Mucosa of gallbladder (tissue), 1 donor: ENCODE measurements at places on chromosomes 11 and 22. TPM values are rescaled to one million over a fixed set of nuclear protein-coding genes. Genes with fewer than 3 reads are reported as not detected.

CRYBA4 gene
- not detected for total RNA-seq

- no peak for DNase-seq
Measured at GRCh38 chr11:126578021-126578420, 222.5 kb downstream of the ST3GAL4 start.

THY1 gene
- 17.8 TPM for total RNA-seq

OOSP1 gene
- not detected for total RNA-seq

KCNA4 gene
- 0.06 TPM for total RNA-seq

- DNase-seq: no peak
Measured at GRCh38 chr11:127902382-127902781, 685.0 kb downstream of the ETS1 start.

SCGB1A1 gene
- 2.7 TPM for total RNA-seq

ANO5 gene
- total RNA-seq: 10.4 TPM

PHF21A gene
- total RNA-seq: 43.8 TPM

RFPL1 gene
- not detected for total RNA-seq

DNA sequence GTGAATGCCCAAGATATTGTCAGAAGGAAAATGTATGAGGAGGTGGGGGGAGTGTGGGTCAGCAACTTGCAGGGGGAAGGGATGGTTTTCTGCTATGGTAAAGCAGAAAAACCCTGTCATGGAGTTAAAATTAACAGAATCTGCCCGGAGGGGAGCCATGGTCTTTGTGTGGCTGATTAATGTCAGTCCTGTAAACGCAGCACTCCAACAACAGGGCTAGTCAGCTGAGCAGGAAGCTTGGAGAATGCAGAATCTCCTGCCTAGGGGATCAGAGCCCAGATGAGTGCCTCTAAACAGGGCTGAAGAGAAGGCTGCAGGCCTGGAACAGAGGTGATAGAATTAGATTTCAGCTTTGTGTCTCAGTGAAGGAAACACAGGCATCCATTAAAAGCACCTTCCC, 140.9 kb upstream of the MTNR1B start:
- DNase-seq: no peak

PIWIL4 gene
- total RNA-seq: 11.0 TPM

SMTNL1 gene
- total RNA-seq: not detected

DNA sequence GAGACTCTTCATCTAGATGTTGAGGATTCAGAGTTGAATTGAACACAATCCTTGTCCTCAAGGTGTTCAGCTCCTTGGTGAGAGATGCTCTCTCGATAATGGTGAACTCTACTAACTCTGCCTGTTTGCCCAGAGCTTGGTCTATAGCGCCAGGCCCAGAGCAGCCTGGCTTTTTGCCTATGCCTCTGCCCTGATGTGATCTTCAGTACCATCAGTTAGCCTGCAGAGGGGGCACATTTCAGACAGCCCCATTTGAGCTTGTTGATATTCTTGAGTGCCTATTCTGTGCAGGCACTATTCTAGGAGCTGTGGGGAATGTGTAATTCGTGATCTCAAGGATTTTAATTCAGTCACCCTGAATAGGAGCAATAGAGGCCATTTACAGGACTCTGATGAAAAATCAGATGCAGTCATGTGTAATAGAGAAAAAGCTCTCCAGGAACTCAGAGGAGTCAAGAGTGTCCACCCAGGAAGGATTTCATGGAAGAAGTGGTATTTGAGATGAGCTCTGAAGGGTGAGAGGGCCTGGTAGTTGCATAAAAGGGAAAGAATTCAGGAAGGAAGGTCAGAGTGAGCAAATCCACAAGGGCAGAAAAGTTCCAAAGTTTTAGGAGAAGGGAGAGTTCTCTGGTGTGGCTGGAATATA, 19.3 kb downstream of the GTPBP1 start:
- no peak for DNase-seq

DBX1 gene
- total RNA-seq: not detected
